ENCODE measurements at places on chromosomes 4 and X.

DNA sequence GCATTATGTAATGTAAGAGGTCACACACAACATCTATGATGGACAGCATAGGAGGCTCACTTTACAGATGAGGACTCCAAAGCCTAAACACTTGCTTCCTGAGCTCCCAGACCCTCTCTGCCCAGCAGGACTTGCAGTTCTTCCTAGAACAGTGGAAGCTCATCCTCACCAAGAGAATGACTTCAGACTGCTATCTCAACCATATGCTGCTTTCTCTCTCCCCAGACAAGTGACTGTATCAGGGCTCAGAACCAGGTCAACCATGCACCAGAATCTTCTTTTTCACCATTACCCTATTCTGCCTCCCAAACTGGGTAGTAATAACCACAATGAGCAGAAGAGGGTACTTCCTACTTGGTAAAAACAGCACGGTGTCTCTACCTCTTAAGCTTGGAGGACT, 12.2 kb downstream of the RNF150 start:
- DNase-seq = no peak

GRCh38 chrX:107669885-107670628, 41.7 kb downstream of the PRPS1 start:
- no peak for DNase-seq

GRCh38 chr4:82825425-82825824, 26.8 kb upstream of the SCD5 start:
- DNase-seq = no peak

GRCh38 chrX:100379388-100379986, 30.6 kb downstream of the PCDH19 start:
- peak; percentile 73 for DNase-seq

- DNase-seq = no peak
Observed at GRCh38 chrX:119475389-119476101, 7.3 kb downstream of the SLC25A5 start.

DNA sequence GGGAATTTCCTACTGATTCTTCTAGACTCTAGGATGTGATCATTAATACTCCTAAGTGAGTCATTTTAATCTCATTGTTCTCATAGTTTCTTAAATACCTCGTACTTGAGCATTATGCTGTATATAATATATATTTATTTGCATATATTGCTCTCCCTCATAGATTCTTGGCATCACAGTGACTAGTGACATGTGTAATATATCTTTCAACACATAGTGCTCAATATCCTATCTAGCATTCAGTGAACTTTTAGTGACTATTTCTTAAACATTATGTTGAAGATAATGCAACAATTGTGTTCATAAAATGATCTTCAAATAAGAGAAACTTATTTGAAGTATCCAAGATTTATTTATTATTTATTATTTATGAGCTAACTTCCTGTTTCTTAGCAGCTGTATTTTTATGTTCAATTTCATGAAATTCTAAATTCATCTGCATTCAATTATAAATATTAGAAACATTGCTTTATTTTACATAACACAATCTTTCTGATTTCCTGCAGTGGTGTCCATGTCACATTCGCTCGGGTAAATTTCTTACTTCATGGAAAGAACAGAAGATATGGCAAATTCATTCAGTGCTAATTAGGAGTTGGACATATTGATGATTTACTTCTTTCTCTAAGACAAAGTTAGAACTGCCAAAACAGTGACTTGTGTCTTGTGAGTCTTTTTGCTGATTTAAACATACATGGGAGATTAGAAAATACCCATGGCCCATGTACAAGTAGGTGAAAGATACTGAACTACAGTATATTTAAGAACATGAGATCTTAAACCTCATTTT, 1095.5 kb upstream of the IGFBP7 start:
- no peak for DNase-seq

GRCh38 chrX:17632942-17633341, 104.4 kb upstream of the SCML1 start:
- no peak for DNase-seq

- DNase-seq = no peak
Observed at GRCh38 chrX:42420426-42420825, 357.5 kb downstream of the PPP1R2C start.

DNA sequence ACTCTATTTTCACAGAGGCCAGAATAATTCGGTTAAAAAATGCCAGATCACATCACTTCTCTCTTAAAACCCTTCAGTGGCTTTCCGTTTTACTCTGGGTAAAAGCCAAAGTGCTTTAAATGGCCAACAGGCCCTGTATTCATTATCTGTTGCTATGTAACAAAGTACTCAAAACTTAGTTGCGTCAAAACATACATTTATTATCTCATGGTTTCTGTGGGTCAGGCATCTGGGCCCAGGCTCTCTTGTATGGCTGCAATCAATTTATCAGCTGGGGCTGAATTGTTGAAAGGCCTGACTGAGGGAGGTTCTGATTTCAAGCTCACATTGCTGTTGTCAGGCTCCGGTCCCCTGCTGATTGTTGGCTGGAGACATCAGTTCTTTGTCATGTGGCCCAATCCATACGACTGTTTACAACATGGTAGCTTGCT, 72.7 kb upstream of the H2AZ1 start:
- DNase-seq = peak; percentile 53

GRCh38 chrX:141934059-141934641, 30.5 kb downstream of the MAGEC1 start:
- DNase-seq = no peak

DNA sequence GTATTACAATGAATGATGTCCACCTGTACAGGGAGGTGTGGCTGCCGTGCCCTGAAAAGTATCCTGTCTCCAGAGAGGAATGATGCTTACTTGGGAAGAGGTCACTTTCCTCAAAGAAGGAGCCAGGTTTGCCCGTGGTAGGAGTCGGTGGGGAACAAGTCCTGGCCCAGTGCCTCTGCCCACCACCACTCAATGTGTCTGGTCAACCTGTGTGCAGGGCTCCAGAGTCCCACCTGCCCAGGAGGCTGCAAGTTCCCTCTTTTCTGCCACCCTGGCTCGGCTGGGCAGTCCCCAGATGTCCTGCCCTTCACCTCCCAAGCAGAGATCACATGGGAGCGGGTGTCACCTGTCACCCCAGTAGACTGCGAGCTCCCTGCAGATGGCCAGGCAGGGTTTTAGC, 75.4 kb upstream of the C4orf50 start:
- no peak for DNase-seq

GRCh38 chr4:36737691-36738090, 456.3 kb downstream of the DTHD1 start:
- DNase-seq = no peak

GRCh38 chrX:71533851-71534561, 1.1 kb downstream of the OGT start:
- DNase-seq = peak; percentile 76

DNA sequence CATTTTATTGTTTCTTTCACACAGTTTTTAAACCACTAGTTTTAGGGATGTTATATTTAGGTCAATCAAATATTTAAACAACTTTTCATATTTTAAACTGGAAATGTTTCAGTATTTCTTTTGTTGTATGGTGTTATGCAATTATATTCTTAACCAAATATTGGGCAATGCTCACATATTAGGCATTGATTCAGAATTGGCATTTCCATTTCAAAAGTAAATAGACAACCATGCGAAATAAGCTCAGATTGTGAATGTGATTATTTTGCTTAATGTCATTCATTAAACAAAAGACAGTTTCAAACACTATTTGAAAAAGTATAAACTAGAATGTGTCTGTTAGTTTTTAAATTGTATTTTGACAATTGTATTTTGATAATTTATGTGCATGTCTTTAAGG, 36.9 kb downstream of the ARAP2 start:
- no peak for DNase-seq

- no peak for DNase-seq
Observed at GRCh38 chrX:72130156-72130761, 1.5 kb downstream of the RTL5 start.

DNA sequence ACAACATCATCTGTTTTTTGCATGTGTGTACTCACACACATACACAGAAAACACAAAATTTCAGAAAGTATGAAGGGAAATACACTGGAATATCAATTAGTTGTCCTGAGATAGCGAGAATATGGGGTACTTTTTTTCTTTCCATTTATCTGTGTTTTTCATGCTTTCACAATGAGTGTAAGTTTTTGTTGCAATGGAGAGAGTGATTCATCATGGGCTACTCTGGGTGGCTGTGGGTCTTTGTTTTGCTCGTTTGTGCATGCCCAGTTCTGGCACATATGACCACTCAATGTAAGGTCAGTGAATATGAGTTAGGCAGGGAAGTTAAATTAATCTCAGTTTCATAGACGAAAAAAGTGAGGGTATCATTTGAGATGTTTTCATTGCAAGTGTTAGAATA, 26.9 kb downstream of the XK start:
- DNase-seq = no peak

DNA sequence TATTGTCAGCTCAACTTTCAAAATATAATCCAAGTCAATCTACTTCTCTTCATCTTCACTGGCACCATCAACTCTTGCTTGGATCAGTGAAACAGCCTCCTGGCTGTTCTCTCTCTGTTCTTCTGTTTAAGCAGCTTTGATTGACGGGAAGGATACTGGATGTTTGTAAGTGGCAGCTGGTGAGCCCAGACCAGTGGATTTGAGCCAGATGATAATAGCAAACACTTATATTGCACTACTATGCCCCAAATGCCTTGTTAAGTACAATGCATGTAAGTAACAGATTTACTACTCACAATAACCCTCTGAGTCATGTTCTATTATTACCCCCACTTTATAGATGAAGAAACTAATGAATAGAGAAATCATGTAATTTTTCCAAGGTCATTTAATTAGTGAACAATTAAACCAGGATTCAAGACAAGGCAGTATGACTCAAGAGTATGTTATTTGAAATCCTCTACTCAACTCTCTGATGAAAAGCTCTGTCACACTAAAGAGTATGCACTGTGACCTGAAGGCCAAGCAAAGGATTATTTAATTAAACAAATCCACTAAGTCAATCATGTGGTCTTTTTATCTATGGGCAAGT, 44.8 kb downstream of the SPANXN3 start:
- no peak for DNase-seq

DNA sequence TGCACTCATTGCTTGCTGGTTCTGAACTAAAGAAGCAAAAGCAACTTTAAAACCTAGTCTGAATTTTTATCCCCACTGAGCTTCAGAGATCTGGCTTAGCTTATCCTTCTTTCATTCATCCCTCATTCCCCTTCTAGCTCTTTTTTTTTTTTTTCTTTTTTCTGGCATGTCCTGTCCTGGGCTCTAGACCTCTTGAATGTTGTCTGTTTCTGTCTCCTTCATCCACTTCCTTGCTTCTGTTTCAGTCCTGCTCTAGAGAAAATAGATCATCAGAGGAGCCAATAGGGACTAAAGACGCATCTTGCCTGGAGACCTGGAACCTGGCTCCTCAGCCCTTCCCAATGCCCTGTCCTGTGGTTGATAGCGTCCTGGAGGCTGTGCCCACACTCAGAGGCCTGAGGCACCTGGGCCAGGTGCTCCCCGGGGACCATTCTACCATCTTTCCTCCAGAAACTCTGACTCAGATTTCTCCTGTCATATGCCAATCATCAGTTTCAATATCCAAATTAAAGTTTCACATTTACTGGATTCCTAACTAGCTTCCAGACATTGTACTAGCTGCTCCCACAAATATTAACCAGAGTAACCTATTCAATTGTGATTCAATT, 115.7 kb upstream of the GATB start:
- DNase-seq = no peak

- DNase-seq = no peak
Observed at GRCh38 chrX:13283950-13284546, 35.8 kb downstream of the ATXN3L start.

GRCh38 chr4:182806259-182807252, 110.6 kb downstream of the DCTD start:
- DNase-seq = peak; percentile 89

DNA sequence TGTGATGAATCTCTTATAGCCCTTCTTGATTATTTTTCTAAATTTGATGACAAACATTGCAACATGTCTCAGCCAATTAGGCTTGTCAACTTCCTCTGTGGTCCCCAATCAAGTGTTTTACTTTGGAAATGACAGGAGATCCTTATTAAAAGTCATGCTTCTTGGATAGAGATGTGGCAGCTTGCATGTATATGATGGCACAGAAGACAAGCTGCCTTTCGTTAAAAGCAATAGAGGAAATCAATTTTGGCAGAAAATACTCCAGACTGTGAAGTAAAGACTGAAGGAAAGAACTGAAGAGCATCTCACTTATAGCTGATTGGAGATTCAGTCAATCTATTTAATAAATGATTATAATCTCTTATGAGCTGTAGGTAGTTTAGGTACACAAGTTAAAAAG, 419.6 kb downstream of the PCDH7 start:
- DNase-seq = no peak

DNA sequence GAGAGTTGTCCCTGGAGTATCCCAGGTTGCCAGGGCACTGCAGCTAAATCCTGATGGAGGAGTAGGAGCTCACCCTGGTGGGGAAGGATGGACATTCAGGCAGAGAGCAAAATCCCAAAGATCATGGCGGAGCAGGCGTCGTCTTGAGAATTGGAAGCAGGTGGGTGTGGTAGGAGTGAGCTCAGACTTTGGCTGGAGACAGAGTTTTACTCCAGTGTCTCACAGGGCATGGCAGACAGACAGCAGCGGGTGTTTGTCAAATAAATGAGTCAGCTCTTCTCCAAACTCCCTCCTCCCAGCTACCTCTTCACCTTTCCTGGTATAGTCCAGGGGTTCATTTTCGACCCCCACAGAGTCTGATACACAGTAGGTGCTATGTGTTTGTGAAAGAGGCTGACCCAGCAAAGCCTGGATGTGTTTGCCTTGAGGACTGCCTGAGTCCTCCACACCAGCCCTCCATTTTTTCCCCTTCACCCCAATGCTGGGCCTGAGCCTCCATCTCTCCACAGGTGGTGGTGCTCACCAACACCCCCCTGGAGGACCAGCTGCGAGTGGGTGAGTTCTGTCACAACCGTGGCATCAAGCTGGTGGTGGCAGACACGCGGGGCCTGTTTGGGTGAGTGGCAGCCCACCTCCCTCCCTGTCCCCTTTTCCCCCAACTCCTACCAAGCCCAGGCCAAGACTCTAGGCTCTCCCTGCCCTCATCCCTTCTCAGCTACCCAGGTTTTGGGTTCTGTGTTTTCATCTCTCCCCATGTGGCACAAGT, 6.9 kb downstream of the UBA1 start:
- DNase-seq = peak; percentile 72

- DNase-seq = no peak
Observed at GRCh38 chrX:105150557-105150956, 69.9 kb downstream of the TEX13A start.

- no peak for DNase-seq
Observed at GRCh38 chrX:71619986-71620385, 1.7 kb upstream of the CXCR3 start.

- no peak for DNase-seq
Observed at GRCh38 chrX:12779534-12779933, 11.7 kb upstream of the PRPS2 start.

GRCh38 chrX:134460862-134461220, 876 bp downstream of the HPRT1 start:
- DNase-seq = peak; percentile 14

GRCh38 chrX:40243755-40244515, 146.2 kb upstream of the BCOR start:
- peak; percentile 27 for DNase-seq

DNA sequence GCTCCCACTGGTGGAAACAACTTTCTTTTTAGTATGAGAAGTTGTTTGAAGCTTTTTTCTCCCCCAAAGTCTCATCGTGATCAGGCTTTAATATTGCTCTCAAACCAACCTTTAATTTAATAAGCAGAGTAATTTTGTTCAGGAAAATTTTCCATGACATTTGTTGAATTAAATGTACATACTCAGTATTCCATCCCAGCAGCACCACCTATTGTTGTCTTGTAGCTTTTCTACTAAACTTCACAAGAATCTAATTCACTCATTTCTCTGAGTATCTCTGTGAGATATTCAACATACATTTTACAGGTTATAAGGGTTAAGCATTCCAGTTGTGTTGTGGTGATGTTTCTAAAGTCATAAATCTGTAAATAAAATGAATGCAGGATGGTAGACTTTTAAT, 218.3 kb upstream of the HAND2 start:
- DNase-seq = peak; percentile 46
